ENCODE measurements at places on chromosomes 6 and 20.

DNA sequence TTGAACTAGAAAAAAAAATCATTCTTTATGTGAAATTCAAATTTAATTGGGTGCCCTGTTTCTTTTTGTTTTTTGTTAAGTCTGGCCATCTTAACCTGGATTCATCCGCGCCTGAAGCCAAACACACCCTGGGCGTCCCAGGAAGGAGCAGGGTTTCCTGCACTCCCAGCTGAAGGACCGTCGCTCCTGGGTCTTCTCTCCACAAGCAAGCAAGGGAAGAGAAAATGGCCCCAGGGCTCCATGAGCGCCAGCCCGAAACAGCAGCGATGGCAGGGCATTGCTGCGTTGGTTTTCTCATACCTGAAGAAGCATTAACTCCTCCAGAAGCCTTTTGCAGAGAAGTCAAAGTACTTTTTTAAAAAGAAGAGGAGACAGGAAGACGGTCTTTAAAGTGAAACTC is 105.4 kb upstream of the AFDN start:
- DNase-seq: no peak

GRCh38 chr6:11386726-11387125 is 150.8 kb upstream of the TMEM170B start:
- no peak for DNase-seq

- no peak for DNase-seq
Observed at GRCh38 chr6:42627044-42627443, 63.2 kb downstream of the UBR2 start.

DNA sequence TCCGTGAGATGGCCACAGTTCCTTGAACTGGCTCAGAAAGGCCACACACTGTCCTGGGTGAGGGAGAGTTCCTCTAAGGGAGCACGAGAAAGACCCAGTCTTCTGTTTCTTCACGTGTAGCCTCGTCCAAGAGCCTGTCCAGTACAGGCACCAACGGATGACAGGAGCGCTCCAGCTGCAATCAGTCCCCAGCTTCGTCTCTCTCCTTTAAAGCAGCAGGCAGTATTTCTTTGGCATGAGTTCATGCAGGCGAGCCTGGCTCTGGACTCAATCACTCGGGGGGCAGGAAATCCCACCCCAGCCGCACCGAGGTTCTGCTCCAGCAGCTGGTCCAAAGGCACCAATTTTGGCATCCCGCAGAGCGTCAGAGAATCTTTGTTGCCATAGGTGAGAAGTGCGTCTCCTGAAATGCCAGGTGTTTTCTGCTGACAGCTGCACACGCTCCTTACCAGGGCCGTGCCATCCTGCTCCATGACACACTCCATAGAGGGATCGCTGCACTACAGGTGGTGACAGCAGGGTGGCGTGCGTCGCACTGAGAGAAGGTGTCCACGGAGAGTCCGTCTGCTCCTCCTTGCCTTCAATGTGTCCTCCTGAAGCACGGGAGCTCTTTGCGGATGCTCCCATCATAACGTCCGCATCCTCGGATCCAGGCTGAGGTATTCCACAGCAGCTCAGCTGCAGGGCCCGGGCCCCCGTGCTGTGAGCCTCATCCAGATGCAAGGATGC is 59.6 kb upstream of the AFDN start:
- DNase-seq: no peak
